Psoas muscle (tissue), 8 donors: ENCODE measurements at places on chromosomes 6 and 20. TPM values are rescaled to one million over a fixed set of nuclear protein-coding genes. Genes with fewer than 3 reads are reported as not detected.

- DNase-seq, result no peak
- no peaks in the 10 kb centered on the region for H3K27me3 ChIP-seq
- no peaks in the 10 kb centered on the region for H3K36me3 ChIP-seq
- no peak overlapping the region for H3K27ac ChIP-seq
- H3K4me3 ChIP-seq, result no peak overlapping the region
- peaks cover 11% of the 10 kb centered on the region for H3K4me1 ChIP-seq
These were observed 10.3 kb downstream of the LYRM4 start for GRCh38 chr6:5250451-5250850.

DNA sequence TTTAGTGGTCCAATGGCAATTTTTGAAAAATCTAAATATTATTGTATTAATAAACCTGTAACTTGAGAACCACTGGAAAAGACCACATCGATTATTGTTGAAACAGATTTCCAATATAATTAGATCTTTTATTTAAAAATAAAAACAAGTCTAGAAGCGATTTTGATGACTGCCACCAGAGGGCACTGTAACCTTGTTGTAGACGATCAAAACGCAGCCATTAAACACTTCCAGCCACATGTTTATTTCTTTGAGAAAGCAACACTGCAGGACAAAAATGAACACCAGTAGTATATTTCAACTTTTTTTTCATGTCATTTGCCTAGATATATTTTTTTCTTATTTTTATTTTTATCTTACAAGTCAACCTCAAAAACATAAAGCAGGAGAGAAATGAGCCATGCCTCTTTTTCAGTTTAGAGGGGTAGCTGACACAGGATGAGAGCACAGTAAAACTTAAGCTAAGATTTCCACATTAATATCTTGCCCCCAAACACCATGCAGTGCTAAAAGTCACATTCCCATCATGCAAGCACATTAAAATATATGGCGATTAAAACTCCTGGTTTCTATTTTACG is 115.4 kb downstream of the OPRM1 start:
- no peaks in the 10 kb centered on the region for H3K4me1 ChIP-seq
- H3K27me3 ChIP-seq, result peaks cover 2% of the 10 kb centered on the region
- H3K4me3 ChIP-seq, result no peak overlapping the region
- no peak for DNase-seq
- no peaks in the 10 kb centered on the region for H3K36me3 ChIP-seq

DNA sequence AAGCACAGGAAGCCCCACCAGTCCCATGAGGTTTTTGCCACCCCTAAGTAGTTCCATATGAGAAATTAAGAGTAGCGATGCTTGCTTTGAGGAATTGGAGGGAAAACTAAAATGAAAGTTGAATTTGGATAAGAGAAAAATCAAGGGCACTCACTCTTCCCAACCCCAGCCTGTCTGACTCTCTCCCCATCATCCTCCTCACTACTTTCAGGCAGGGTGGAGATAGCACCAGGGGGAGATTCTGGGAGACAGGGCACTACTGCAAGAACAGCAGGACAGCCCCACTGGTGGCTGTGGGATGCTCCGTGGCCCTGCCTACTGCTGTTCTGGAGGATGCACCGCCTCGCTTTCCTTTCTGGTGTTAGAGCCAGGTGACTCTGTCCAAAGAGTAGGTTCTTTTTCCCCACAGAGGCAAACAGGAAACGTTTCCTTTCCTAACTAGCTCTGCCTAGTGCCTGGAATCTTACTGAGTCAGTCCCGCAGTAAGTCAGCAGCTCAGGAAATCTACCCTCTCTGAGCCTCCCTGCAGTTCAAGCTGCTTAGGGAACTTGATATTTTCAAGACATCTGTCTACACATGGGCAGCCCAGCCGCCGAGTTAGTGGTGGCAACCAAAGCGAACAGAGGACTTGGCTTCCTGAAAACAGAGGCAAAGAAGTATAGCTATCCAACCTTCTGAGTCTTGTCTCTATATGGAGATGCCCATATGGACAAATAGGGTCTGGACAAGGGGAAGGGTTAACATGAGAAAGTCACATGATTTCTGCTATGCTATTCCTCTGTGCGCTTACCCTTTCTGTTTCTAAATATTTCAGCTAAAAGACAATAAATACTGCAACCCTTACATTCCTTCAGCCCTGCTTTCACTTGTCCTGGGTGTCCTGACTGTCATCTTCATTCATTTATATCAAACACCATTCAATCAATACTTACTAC is 11.4 kb downstream of the HLA-E start:
- no peak for DNase-seq
- no peaks in the 10 kb centered on the region for H3K36me3 ChIP-seq
- H3K27ac ChIP-seq, result peak overlapping the region; percentile 58

DNA sequence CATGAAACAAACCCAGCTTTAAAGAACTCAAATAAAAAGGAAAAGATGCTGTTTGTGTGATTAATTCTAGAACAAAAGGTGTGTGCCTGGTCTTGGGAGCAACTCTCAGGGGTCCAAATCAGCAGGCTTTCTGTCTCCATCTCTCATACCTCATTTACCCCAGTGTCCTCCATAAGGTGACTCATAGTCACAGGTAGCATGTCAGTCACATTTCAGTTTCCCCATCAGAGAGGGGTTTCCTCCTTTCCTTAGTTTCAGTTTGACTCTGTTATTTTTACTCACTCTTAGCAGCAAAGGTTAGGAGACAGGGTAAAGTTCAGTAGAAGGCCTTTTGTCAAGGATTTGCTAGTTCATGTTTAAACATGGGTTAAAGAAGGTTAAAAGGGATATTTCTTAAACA is 46.2 kb downstream of the OGFRL1 start:
- H3K4me1 ChIP-seq, result no peaks in the 10 kb centered on the region
- no peaks in the 10 kb centered on the region for H3K27me3 ChIP-seq
- no peak overlapping the region for H3K4me3 ChIP-seq
- H3K36me3 ChIP-seq, result no peaks in the 10 kb centered on the region
- DNase-seq, result no peak
- H3K27ac ChIP-seq, result no peak overlapping the region

GRCh38 chr6:45491874-45492273 is 114.1 kb upstream of the SUPT3H start:
- H3K4me3 ChIP-seq, result no peak overlapping the region
- H3K27me3 ChIP-seq, result no peaks in the 10 kb centered on the region
- no peak overlapping the region for H3K27ac ChIP-seq
- no peak for DNase-seq
- H3K36me3 ChIP-seq, result no peaks in the 10 kb centered on the region

- no peaks in the 10 kb centered on the region for H3K27me3 ChIP-seq
- no peaks in the 10 kb centered on the region for H3K4me1 ChIP-seq
- no peak overlapping the region for H3K27ac ChIP-seq
- no peak for DNase-seq
- no peak overlapping the region for H3K4me3 ChIP-seq
These were observed 87.9 kb upstream of the BMP5 start for GRCh38 chr6:55963301-55963700.

DNA sequence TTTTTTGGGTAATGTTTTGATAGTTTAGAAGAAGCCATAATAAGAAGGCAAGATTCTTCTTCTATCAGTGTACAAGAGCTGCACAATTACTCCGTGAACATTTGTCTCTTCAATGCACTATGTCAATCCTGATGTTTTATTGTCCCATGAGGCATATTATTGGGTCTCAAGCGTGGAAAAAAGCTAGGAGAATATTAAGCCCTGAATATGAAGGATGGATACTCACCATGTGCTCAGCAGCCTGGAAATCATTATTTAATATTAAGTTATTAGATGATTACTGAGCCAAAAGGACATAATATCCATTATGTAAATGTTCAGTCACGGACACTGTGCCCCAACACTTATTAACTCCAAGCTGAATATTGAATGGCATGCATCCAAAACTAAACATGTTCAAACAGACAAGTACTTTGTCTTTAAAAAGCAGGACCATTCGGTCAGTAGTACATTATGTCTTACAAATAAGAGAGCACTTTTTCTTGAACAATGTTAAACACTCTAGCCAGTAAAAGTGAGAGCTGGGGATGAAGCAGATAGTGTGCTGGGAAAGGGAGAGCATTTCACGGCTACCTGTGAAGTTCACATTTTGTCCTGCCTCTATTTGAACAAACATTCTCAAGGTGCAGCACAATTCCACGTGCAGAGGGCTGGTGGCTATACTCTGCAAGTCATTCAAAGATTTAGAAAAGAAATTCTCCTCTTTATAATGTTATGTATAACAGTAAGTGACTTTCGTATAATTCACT is 70.6 kb upstream of the CNR1 start:
- no peaks in the 10 kb centered on the region for H3K36me3 ChIP-seq
- no peaks in the 10 kb centered on the region for H3K27me3 ChIP-seq
- DNase-seq, result no peak
- no peak overlapping the region for H3K4me3 ChIP-seq

DNA sequence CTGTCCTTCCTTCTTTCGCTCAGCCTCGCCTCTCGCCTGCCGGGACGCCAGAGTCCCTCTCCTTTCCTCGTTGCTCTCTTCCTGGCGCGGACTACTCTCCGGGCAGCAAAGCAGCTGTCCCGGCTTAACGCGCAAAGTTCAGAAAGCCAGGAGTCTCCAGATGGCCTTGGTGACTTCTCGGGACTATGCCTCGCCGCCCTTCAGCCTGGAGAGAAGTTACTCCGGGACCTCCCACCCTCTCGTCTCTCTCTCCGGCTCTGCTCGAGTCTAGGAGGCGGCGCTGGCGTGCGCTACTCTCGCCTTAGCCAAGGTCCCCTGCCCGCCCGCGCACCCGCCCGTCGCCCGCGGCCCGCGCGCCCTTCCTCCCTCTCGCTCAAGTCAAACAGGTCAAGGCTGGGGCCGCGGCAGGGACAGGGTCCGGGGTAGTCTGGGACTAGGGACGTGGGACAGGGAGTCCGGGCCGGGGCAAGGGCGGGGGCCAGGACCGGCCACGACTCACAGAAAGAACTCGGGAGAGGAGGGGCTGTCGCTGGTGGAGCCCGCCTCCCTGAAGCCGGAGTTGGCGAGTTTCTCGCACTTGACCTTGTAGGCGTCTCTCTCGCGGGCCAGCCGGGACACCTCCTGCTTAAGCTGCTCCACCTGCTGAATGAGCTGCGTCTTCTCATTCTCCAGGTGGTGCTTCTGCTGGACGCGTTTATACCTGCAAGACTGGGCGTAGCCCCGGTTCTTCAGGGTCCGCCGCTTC is 1.5 kb downstream of the MAFB start:
- H3K27ac ChIP-seq, result peak overlapping the region; percentile 93
- peak; percentile 84 for DNase-seq
- H3K36me3 ChIP-seq, result no peaks in the 10 kb centered on the region
- H3K27me3 ChIP-seq, result peaks cover 8% of the 10 kb centered on the region

DNA sequence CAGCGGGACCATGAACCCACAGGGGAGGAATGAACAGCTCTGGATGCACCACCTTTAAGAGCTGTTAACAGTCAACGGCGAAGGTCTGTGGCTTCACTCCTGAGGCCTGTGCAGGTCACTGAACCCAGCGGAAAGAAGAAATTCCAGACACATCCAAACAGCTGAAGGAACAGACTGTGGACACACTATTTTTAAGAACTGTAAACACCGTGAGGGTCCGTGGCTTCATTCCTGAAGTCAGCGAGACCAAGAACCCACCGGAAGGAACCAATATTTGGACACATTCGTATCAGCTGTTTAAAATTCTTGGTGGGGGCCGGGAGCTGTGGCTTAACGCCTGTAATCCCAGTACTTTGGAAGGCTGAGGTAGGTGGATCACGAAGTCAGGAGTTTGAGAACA is 5.4 kb upstream of the TMEM14B start:
- H3K4me1 ChIP-seq, result peaks cover 4% of the 10 kb centered on the region
- no peak overlapping the region for H3K27ac ChIP-seq
- H3K27me3 ChIP-seq, result no peaks in the 10 kb centered on the region
- DNase-seq, result no peak

DNA sequence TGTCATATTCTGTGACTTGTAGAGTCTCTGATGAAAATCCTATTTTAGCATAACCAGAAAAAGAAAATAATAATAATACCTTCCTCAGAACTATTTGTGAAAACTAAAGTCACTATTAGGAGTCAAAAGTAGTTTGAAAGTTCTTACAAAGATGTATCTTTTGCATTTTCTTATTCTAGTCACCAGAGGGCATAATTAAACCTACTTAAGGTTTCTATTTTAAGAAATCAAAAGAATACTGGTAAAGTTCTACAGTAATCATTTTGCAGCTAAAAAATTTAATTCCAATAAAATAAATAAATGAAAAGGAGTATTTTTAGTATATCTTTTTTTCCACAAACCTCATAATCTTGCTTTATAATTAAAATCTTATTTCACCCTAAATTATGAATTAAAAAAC is 28.0 kb upstream of the MCM9 start:
- H3K4me3 ChIP-seq, result no peak overlapping the region
- no peak overlapping the region for H3K27ac ChIP-seq
- H3K4me1 ChIP-seq, result no peaks in the 10 kb centered on the region
- H3K36me3 ChIP-seq, result no peaks in the 10 kb centered on the region

DNA sequence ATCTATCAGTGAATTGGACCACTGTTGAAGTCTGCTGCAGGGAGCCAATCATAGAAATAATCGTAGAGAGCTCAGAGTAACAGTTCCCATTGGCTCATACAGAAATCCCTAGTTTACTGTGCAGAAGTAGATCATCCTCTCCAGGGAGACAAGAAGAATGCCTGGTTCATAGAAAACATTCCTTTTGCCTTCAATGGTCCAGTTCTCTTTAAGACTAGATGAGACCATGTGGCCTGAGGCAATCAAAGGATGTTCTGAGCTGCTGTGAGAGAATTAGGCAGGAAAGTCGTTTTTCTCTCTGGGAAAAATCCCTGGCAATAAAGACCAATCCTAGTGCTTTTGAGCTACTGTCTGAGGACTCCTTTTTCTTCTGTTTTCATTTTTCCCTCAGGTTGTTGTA is 208.4 kb downstream of the CENPW start:
- H3K4me1 ChIP-seq, result no peaks in the 10 kb centered on the region
- H3K4me3 ChIP-seq, result no peak overlapping the region
- no peaks in the 10 kb centered on the region for H3K36me3 ChIP-seq
- no peaks in the 10 kb centered on the region for H3K27me3 ChIP-seq
- H3K27ac ChIP-seq, result no peak overlapping the region
- DNase-seq, result no peak

GRCh38 chr6:52937908-52938307 is 28.4 kb upstream of the GSTA3 start:
- H3K36me3 ChIP-seq, result no peaks in the 10 kb centered on the region
- no peak for DNase-seq
- no peak overlapping the region for H3K4me3 ChIP-seq
- no peak overlapping the region for H3K27ac ChIP-seq
- no peaks in the 10 kb centered on the region for H3K27me3 ChIP-seq

SLC13A3 gene
- 0.13 TPM for total RNA-seq

POU3F2 gene
- total RNA-seq, result not detected

MMP24 gene
- 0.17 TPM for total RNA-seq

TBC1D22B gene
- total RNA-seq, result 25.6 TPM

TEAD3 gene
- 44.3 TPM for total RNA-seq

CRISP3 gene
- total RNA-seq, result not detected

CUL9 gene
- 8.4 TPM for total RNA-seq
